D341Med (cell line): ENCODE measurements at places on chromosomes 6 and 20.
A peak's percentile ranks its signal among the peaks of the same experiment; 100 is the strongest.

DNA sequence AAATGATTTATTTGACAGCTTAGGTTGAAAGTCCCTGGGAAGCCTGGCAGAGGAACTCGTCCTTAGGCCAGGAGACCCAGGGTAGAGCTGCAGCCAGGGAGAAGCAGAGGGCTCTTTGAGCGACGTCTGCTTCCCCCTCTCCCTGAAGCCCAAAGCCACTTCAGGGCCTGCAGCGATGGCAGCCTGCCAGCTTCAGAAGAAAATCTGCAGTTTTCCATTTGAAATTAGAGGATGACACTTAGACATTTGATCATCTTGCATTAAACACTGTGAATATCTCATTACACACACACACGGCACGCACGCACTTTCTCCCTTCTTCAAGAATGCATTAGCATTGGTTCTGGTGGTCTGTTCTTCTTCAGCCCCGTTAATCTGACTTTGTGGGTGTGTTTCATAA lies 96.5 kb downstream of the PLEKHG1 start:
- DNase-seq = no peak

GRCh38 chr6:118277631-118278030 lies 270.5 kb upstream of the PLN start:
- DNase-seq = no peak

DNA sequence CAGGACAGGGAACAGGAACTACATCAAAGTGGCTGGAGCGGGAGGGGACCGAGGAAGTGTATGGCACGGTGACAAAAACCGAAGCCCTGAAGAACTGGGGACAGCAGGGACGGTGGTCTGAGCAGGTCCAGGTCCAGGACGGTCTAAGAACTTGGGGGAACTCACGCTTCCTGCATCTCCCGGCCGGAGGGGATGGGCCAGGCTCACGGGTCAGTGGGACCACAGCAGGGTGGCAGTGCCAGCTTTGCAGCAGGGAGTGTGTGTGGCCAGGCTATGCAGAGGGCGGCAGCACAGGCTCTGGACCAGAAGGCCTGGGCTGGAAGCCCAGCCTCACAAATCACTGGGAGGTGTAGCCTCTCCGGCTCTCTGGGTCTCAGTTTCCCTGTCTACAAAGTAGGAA lies 123.8 kb downstream of the BMP7 start:
- DNase-seq = no peak

GRCh38 chr20:18985551-18985950 lies 172.0 kb downstream of the SCP2D1 start:
- no peak for DNase-seq

DNA sequence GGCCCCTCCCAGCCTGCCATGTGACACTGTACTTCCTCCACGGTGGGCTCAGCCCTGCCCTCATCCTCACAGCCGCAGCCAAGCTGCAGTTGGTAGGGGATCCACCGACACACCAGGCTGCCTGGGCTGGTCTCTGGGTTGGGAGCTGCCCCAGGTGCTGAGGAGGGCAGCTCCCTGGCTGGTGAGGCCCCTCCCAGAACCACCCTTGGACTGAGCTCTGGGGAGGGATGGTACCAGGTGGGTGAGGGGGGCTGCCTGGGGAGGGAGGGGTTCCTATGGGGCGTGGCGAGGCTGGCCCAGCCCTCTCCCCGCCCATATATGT lies 185 bp upstream of the TNFRSF6B start:
- no peak for DNase-seq

- DNase-seq = peak; percentile 82
Observed at GRCh38 chr6:4134841-4135664, at the start of gene ECI2. Gene ECI2 (minus strand): TSS chr6:4135575. CDS start chr6:4135560, 15 bp downstream.

- DNase-seq = peak; percentile 41
Observed at GRCh38 chr6:117483645-117484016, 1.2 kb downstream of the DCBLD1 start.

GRCh38 chr6:26067367-26067766 lies 19.9 kb upstream of the HFE start:
- no peak for DNase-seq

- no peak for DNase-seq
Observed at GRCh38 chr6:96196633-96197032, 180.9 kb downstream of the FUT9 start.

DNA sequence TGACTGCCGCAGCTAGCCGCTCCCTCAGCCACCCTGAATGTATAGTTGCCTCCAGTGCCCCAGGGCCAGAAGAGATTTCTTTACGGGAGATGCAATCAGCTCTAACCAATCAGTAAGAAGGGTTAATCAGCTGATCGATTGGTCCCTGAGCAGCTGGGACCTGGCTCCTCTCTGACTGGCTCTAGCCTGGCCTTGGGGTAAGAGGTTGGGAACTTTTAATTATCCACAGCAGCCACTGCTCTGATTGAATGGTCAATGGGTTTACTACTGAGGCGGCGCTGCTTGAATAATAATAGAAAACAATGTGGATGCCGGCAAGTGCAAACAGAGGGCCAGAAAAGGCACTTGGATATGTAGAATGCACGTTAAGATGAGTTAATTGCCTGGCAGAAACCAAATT lies 99.8 kb downstream of the TFAP2A start:
- no peak for DNase-seq

- DNase-seq = no peak
Observed at GRCh38 chr6:12313992-12314589, 23.9 kb downstream of the EDN1 start.

DNA sequence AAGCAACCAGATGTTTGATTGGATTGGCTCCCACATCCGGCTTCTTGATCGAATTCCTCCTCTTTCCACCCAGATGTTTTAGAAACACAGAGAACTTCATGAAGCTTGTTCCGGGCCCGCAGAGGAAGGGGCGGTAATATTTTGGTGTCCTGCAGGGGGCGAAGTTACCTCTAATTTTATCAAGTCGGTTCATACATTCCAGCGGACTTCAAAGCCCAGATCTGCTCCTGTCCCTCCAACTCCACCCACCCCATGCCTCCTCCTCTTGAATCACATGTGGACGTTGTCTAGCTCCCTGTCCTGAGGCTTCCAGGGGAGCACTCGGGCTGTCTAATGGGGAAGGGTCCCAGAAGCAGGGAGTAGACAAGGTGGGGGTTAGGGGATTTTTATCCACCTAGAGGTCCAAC lies 2.9 kb upstream of the BMP6 start:
- DNase-seq = peak; percentile 76

- no peak for DNase-seq
Observed at GRCh38 chr20:42961771-42962170, 227.9 kb downstream of the PTPRT start.

- DNase-seq = no peak
Observed at GRCh38 chr6:20564777-20565176, 30.5 kb downstream of the CDKAL1 start.

- no peak for DNase-seq
Observed at GRCh38 chr6:79373880-79374279, 139.4 kb upstream of the HMGN3 start.

DNA sequence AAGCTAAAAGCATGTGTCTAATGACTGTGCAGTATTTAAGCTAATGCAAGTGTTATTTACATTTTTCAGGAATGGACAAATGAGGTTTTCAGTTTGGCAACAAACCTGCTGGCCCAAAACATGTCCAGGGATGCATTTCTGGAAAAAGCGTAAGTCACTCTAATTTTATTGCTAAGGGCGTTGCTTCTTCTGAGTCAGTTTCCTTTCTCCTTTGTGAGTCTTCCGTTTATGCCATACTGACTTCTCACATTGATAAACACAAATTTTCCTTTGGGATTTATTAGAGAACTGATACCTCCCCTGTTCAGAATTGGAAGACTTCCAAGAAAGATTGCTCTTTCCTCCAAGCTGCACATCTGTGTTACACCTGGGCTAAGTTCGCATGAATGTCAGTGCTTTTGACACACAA lies 422.9 kb upstream of the PLCB4 start:
- no peak for DNase-seq

- DNase-seq = peak; percentile 36
Observed at GRCh38 chr20:63978319-63979228, 868 bp downstream of the SAMD10 start.

DNA sequence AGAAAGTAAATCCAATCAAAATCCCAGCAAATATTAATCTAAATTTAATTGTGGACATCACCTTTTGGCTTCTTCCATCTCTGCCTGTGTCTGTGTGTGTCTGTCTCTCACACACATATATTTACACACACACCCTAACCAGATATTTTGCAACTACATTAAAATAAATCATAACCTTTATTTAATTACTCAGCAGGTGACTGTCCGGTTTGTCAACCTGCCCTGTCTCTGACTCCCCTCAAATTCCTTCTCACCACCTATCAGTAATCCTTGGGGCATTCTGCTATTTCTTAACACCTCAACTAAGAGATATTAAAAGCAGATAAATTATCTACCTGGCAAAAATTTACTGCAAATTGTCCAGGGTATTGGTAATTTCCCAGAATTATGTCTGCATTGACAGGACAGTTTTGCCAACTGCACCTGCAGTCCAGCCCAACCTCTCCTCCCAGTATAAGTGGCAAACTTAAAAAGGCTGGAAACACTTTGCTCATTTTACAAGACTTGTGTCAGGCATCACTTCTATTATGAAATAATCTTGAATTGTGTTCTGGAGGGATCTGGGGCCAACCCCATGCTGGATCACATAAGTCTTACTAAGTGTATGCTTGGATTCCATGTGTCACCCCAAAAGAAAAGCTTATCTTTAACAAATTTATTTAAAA lies 216.1 kb downstream of the GMDS start:
- DNase-seq = no peak

DNA sequence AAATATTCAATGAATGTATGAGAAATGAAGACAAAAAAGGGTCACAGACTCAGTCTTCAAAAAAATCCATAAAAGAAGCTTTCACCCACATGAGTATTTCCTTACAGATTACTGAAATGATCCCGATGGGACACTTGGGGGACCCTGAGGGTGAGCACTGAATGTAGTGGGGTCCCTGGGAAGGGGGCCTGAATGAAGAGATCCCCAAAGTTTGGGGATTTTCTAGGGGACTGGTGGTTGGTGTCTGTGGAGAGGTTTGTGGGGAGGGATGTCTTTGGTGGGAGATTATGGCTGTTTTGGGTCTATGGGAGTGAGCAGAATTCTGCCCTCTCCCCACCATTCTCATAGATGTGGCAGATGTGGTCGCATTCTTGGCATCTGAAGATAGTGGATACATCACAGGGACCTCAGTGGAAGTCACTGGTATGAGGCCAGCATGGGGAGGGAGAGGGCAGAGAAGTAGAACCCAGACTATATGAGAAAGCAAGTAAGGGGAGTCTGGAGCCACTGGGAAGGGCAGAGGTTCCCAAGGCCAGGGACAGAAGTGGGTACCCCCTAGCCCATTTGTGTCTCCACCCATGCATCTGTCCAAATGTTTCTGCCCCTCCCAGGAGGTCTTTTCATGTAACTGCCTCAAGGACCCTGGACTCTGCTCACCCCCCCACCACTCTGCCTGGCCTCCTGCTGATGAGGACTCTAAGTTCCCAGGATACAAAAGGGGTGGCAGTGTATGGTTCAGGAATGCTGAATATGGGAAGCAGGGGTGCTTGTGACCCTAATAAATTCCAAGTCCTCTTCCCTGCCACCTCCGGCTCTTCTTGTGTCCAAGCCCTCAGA lies 1.8 kb downstream of the HSD17B8 start:
- no peak for DNase-seq

- no peak for DNase-seq
Observed at GRCh38 chr20:57536120-57536708, 11.3 kb upstream of the CTCFL start.

GRCh38 chr6:15401769-15402250 lies 155.9 kb downstream of the JARID2 start:
- DNase-seq = no peak

DNA sequence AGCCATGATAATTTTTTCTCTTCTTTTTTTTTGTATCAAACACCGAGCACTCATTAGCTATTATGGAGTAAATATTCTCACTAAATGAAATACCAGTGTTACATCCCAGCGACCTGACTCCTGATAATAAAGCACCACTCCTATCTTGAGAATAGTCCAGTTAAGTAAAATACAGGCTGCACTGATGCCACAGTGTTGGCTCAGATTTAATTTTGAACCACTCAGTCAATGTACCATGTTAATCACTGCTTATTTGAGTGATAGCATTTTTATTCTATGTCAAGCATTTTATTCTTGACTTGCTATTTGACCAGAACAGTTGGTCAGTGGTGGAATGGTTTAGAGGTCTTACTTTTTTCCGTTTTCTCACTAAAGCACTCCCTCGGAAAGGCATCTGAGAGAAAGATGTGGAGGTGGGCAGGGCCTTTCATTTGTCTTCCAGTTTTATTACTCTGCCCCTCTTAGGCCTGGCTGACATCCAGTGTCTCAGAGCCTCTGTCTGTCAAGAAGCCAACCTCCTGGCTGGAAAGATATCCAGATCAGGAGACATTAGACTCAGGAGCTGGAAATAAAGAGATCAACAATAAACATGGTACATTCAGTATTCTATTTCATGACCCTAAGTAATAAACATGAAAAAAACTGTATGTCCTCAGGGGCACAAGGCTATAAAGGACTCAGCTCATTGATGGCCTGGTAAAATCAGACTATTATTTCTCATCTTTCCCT lies 457.8 kb downstream of the EPM2A start:
- no peak for DNase-seq

DNA sequence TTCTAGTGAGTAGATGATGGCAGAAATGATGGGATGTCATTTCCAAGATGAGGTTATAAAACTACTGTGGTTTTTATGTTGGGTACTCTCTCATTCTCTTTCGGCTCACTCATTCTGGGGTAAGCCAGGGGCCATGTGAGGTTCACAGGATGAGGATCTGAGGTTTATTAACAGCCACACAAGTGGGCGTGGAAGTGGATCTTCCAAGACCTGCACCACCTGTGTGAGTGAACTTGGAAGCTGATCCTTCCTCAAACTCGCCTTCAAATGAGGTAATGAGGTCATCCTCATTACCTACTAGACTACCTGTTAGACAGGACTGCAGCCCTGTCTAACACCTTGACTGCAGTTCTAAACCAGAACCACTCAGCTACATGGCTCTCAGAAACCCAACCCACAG lies 45.1 kb upstream of the TAGAP start:
- no peak for DNase-seq

DNA sequence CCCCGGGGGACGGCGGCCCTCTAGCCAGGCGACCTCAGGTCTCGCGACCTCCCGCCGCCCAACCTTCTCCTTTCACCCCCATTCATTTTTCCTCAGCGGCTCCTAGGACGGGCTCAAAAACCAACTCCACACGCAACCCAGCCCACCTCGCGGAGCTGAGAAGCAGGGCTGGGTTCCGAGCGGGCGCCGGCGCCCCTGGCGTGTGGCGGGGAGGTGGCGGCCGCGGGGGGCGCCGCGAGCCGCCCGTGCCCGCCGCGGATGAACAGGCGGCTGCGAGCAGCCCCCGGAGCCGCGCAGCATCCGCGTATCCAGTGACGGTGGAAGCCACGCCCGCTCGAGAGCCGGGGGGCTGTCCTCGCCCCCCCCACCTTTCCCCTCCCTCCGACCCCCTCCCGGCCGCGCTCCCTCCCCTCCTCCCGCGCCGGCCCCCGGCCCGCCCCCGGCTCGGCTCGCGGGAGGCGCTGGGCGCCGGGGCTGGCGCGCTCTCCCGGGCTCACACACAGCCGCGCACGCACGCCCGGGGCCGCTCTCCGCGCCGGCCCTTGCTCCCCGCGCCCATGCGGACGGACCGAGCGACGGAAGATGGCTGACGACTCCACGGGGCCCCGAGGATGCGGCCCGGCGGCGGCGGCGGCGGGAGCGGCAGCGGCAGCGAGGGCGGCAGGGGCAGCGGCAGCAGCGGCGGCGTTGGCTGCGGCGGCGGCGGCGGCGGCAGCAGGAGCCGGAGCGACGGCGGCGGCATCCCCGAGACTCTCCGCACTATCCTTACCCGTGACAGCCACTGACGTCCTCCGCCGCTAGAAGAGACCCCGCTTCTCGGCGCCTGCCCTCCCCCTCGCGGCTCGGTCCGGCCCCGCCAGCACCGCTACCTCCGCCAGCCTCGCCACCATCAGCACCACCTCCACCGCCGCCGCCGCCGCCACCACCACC lies at the start of gene SOBP:
SOBP (plus strand) TSS at position 482 of the 930 bp plus-strand sequence. CDS start 500 bp downstream, outside the sequence.
- peak; percentile 90 for DNase-seq
